ENCODE measurements at places on chromosomes 4 and X.

- no peak for DNase-seq
Measured at GRCh38 chrX:124506066-124506465, 159.7 kb downstream of the SH2D1A start.

- no peak for DNase-seq
Measured at GRCh38 chrX:47217121-47217851, 1.2 kb upstream of the CDK16 start.

DNA sequence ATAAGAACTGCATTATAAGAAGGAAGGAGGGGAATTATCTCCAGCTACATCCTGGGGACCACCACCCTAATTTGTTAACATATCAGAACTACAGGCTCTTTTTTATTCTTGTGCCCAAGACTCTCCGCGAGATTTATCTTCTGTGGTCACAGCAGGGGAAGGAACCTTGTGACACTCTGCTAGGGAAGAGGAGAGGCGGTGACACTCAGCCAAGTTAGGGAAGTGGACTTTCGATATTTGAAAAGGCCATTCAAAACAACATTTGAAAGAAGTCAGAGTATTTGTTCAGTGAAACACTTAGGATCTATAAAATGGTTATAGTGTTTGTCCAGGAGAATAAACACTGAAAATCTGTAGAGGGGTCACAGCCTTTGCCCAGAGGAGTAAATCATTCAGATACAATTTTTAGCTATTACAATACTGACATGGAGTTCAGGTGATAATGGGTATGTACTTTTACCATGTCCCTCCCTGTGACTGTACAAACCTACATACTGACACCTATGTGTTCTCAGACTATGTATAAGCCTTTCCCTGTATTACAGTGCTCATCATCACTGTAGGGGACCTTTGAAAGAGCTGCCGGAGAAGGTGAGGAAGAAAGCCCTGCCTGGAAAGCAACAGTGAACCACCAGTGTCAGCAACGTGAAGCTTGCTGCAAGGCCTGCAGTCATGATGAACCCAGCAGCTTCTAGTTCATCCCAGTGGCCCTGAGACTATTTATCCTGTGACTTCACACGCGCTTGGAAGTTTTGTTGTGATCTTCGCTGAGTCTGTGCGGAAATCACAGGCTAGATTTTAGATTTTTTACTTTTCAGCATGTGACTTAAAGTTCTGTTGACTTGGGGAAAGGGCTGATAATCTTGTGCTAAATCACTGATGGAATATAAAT lies 8.5 kb upstream of the PTTG2 start:
- DNase-seq = no peak

DNA sequence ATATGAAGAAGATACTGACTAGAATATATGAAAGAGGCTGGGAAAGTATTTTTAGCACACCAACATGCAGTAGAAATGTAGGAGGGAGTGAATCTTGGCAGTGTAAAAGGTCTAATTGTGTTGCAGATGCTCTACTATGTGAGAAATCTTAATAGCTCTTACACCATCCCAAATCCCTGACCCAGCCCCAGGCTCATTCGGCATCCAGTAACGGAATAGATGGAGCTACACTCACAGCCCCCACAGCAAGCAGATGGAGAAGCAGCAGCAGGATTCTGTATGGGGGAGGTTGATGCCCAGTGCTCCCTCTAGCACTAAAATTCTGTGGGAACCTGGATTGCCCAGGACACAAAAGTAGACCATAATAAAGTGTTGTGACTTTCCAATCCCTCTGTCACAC lies 153.2 kb upstream of the PRDX4 start:
- DNase-seq = no peak

- DNase-seq = no peak
Measured at GRCh38 chrX:30060718-30061117, 154.6 kb upstream of the MAGEB2 start.

DNA sequence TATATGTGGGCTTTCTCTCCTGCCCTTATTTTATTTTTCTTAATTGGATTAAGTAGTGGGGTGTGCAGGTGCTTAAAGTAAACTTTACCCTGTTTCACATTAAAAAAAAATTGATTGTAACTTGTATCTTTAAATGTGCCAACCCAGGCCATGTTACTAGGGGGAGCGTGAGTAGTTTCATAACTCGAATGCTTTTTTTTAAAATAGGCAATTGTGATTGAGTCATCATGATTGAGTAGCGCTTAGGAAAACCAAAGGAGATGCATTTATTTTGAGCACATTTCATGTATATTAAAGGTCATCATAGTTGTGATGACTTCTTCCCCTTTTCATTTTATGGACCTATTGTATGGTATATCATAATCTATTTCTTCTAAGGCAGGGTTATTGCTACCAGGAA lies 32.2 kb downstream of the GPAT3 start:
- no peak for DNase-seq

DNA sequence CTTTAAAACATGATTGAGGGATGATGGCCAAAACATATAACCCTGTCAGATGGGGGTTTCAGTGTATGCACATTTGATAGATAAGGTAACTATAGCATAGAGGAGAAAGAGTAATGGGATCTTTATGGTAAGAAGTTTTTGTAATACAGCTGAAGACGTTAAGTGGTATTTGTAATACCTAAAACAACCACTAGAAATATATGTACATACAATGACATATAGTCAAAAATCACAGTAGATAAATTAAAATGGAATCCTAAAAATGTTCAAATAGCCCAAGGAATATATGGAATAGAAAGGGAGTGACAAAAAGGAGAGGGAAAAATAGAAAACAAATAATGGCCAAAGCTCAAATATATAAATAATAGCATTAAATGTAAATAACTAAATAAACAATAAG lies 371.3 kb upstream of the FSTL5 start:
- no peak for DNase-seq

- DNase-seq = no peak
Measured at GRCh38 chr4:27276307-27277073, 415.8 kb downstream of the STIM2 start.

- DNase-seq = no peak
Measured at GRCh38 chr4:74055096-74055495, 16.6 kb upstream of the CXCL3 start.

- DNase-seq = no peak
Measured at GRCh38 chrX:133185938-133186337, 32.2 kb downstream of the TFDP3 start.

- DNase-seq = no peak
Measured at GRCh38 chr4:59571805-59572430, 1628.2 kb upstream of the ADGRL3 start.

GRCh38 chr4:17898553-17899055 lies 87.8 kb downstream of the NCAPG start:
- DNase-seq = no peak

GRCh38 chrX:105822138-105823091 lies at the start of gene NRK:
NRK (plus strand) TSS chrX:105822539; CDS start chrX:105822846, 307 bp downstream.
- no peak for DNase-seq

GRCh38 chrX:87517571-87518141 lies at the start of gene KLHL4:
KLHL4 (plus strand) TSS chrX:87517802; CDS start chrX:87517894, 92 bp downstream.
- DNase-seq = no peak

DNA sequence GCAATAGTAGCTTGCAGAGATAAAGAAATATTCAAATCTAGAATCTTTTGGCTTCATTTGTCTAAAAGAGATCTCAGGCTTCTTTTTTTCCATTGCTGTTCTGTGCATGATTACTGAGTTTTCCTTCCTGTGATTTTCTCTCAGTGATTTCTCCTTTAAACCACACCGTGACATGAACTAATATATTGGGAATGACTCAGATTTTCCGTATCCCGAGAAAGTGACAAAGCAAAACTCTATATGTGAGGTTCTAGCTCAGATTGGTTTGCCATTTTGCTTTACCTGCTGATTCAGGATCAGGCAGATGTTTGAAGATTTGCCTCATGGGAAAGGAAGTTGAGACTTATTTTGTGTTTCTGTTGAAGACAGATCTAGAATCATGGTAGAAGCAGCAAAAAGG lies 59.4 kb downstream of the MTHFD2L start:
- DNase-seq = no peak

- DNase-seq = no peak
Measured at GRCh38 chr4:82076809-82077208, 297.0 kb downstream of the HNRNPD start.

- no peak for DNase-seq
Measured at GRCh38 chrX:11478026-11478425, 184.8 kb downstream of the AMELX start.

GRCh38 chr4:59666645-59667044 lies 1533.5 kb upstream of the ADGRL3 start:
- no peak for DNase-seq

DNA sequence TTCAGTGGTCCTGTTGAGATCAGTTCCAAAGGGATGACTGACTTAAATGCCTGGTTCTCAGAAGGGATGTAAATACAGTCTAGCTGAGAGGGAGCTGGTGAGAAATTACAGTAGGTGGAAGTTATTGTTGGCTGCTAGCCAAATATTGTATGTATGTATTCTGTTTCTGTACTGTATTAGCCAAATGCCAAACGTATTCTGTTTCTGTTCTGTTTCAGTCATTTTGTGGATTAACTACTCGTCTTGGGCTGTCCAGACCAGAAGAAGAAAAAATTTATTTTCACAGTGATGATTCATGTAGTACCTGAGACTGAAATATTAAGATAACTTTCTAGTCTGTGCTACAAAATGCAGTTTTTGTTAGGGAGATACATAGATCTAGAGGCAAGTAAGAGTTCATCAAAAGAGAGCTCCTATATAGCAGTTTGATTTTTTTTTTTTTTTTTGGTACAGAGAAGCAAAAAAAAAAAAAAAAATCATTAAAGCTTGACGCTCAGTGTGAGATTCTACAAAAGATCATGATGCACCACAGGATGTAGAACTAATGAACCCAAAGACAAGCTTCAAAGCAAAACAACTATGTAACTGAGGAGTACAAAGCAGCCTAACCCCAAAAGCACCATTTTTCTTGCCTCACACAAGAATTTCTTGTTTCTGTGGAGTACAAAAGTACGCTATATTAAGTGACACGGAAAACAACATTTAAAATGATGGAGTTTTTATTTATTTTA lies 54.8 kb downstream of the CASP6 start:
- DNase-seq = no peak

- DNase-seq = no peak
Measured at GRCh38 chr4:102757681-102758080, 3.1 kb downstream of the MANBA start.

DNA sequence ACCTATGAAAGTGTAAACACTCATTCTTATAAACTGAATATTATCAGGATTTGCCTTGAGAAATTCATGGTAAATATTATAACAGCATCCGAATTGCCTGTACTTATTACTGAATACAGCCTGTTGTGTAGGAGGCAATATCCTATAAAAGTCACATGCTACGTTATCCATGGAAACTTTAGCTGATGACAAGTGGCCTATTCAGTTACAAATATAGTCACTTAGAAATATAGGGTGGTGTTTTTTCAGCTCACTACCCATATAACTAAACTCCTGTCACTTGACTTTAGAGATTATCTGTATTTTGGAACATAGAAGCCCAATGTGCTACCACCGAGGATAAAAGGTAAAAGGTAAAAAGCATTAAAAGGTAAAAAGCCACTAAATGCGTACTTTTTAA lies 493.4 kb downstream of the INPP4B start:
- no peak for DNase-seq

GRCh38 chr4:173991316-173991715 lies 292.2 kb downstream of the FBXO8 start:
- DNase-seq = no peak
